DMS79 treated with DMSO at 0.1 percent for 48 hours (cell line): ENCODE measurements at places on chromosomes 2 and 18.

- no peak for DNase-seq
Measured at GRCh38 chr2:240624950-240625621, at the start of gene GPR35. Gene GPR35, plus strand, starts transcription at chr2:240625480. Its CDS starts 4,473 bp downstream, at chr2:240629953.

DNA sequence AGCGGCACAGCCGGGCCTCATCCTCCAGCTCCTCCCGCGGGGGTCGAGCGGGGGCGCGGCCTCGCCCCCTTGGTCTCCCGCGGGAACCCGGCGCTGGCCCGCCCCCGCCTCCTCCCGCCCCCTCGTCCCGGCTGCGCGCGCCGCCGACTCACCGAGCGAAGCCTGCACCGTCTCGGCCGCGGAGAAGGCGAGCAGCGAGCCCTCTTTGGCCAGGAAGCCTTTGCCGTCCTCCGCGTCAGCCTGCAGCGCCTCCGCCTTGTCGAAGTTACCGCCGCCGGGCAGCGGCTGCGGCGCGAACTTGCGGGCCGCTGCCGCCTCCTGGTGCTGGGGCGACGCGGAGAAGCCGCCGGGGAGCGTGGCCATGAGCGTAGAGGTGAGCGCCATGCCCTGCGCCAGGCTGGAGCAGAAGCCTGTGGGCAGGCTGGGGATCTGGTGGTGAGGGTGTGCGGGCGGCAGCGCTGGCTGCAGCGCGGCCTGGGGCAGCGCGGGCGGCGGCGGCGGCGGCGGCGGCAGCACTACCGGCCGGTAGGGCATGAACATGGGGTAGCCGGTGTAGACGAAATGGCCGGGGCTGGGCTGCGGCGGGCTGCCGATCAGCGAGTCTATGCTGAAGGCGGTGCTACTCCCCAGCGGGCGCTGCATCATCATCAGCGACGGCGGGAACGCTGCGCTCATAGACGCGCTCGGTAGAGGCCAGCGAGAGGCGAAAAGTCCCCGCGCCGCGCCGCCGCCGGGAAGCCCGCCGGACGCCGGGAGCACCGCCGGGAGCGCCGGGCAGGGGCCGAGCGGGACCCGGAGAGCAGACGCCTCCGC, 683 bp downstream of the GBX2 start:
- DNase-seq, result no peak

- DNase-seq, result no peak
Measured at GRCh38 chr2:43538034-43538670, 57.7 kb downstream of the THADA start.

GRCh38 chr2:127623388-127624319, 22.3 kb upstream of the GPR17 start:
- no peak for DNase-seq

GRCh38 chr2:133292259-133292658, 276.0 kb downstream of the NCKAP5 start:
- peak; percentile 79 for DNase-seq

DNA sequence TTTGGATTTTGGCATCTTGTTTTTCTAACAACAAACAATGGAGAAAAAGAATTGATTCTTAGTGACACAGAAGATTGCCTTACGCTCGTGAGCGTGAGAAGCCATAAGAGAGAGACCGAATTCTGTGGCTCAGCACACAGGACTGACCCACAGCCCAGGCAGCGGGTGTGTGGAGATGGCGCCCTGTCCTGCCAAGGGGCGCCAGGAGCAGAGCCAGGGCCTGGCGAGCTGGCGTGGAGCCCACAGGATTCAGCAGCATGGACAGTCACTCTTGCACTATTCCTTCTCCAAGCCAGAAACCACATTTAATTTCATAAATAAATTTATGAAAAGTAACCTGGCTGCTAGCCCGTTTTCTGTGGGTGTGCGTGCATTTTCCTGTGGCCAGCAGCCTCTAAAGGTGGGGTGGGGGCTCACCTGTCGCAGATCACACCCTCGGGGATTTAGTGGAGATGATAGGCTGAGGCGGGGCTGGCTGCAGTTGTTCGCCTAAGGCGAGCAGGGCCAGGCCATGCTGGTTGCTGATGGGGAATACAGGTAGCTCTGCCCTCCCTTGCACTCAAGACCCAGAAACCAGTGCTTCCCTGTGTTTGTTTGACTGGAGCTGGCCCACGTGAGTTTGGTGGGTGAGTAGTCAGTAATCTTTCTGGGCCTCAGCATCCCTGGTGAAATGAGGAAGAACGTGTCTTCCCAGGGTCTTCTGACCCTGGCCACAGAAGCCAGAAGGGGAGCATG, 46.2 kb downstream of the FAM168B start:
- no peak for DNase-seq

- DNase-seq, result no peak
Measured at GRCh38 chr2:42032224-42032620, 15.6 kb upstream of the PKDCC start.

- DNase-seq, result no peak
Measured at GRCh38 chr2:56133441-56133840, 50.3 kb upstream of the CCDC85A start.

DNA sequence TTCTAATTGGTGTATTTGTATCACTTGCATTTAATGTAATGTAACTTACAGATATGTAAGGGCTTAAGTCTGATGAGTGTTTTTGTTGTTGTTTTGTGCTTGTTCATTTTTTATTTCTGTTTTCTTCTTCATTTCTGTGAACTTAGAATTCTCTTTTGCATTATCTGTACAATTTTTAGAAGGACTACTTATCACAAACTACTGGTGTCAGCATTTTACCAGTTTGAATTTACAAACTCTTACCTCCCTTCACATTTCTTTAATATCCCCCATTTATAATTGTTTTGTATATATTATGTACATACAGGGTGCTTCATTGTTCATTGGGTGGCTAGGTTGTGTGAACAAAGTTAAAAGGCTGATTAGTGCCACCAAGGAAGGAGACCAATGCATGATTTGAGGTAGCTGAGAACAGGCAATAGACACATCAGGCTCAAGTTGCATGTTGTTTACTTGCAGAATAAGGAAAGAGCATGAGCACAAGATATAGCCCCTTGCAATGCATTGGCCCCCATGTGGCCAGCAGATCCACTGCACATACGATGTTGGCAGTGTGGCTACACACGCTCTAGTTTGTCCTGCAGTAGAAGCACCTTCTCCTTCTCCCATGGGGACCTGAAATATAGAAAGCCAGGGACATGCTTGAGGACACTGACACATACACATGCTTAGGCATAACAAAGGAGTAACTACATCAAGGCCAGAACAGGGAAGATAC, 198.2 kb downstream of the CD8B2 start:
- no peak for DNase-seq

DNA sequence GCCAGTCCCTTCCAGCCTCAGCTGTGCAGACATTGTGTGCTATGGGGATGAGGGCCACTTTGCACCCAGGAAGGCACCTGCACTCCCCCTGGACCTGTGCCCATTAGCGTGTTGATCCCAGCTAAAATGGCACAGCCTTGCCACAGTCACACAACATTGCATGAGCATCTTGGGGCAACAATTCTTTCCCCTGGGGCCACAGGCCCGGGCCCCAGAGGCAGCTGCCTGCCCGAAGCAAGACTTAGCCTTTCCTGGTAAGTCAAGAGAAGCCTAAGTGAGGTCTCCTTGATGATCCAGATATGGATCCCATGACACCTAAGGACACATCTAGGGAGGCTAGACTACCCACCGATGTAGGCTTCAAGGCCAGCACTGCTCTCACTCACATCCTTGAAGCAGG, 202.1 kb downstream of the BCL11A start:
- no peak for DNase-seq

GRCh38 chr18:12939162-12939561, 8.6 kb upstream of the SEH1L start:
- no peak for DNase-seq

DNA sequence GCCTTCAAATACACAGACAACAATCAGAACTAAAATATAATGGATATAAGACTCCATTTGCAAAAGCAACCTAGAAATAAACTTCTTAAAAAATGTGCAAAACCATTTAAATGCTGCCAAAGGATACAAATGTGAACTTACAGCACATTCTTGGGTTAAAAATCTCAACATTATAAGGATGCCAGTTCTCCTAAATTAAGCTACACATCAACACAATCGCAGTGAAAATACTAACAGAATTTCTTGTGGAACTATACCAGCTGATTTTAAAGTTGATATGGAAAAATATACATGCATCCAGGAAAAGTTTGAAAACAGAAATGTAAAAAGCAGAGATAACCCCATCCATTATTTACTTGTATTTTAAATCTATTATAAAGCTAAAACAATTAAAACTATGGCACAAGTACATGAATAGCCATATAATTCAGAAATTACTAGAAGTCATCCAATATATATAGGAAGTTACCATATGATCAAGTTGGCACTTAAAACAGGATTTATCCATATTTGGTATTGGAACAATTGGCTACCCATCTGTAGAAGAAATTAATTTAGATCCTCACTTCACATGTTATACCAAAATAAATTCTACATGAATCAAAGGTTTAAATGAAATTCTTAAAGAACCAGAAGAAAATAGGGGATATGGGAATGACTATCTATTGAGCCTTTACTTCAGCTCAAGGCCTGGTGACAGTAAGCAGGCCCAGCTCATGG, 151.7 kb upstream of the GLI2 start:
- DNase-seq, result no peak

GRCh38 chr2:102582845-102583244, 36.5 kb upstream of the SLC9A2 start:
- no peak for DNase-seq

DNA sequence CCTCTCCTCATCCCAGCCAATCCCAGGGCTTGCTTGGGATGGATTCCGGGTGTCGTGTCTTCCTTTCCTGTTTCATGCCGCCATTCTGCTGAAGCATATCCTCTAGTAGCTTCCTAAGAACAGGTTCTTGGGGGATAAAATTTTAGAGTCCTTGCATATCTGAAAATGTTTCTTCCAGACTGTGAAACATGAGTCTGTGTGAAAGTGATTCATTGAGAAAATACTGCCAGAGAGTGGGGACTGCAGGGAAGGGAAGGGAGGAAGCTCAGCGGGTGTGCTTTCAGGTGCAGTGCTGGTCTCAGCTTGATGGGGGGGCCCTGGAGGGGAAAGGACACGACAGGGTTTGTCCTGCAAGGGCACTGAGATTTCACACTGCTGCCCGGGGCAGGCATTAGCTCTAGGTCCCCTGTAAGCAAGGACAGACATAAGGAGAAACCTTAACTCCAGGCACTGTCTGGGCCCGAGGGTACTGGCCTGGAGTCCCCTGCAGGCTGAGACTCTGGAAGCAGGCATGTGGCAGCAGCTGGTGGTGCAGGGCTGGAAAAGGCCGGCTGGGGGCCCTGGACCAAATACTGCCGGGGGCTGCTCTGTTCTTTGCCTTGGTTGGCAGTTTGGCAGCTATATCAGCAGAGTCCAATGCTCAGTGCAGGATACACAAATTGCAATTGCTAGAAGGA, 97.6 kb upstream of the HS6ST1 start:
- no peak for DNase-seq

DNA sequence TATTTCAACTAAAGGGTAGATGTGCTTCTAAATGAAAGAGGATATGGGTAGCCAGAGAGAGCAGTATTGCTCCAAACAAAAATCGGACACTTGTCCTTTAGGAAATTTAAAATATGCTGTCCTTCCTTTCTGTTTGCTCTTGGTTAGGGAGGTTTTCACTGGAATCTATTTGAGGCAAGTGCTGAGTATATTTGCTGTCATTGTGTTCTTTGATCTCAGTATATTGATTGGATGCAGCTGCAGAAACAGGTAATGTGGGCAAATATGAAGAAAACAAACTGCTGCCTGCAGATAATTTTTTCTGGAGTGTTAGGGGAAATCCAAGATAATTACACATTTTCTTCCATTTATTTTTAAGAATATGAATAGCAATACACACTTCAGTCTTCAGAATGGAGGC, 410.2 kb downstream of the NCKAP5 start:
- no peak for DNase-seq

GRCh38 chr2:191246820-191247380, 1.7 kb downstream of the MYO1B start:
- no peak for DNase-seq

DNA sequence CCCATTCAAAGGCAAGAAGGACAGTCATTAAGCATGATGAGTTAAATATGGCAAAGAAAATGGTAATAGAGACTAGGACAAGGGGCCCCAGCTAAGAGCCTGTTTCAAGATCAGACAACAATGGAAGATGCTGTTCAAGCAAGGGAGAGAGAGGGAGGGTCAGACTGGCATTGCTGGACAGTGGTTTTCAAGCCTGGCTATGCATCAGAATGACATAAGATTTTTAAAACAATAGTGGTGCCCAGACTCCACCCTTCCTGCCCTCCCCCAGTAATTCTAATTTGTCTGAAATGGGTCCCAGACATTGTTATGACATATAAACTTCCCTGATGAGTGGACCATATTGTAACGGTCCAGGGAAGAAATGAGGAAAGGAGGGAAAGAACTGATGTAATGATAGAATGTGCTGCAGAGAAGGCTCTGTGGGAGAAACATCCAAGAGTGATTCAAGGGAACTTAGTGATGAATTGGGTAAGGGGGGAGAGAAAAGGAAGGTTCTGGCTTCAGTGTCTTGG, 112.9 kb upstream of the TRIB2 start:
- no peak for DNase-seq

DNA sequence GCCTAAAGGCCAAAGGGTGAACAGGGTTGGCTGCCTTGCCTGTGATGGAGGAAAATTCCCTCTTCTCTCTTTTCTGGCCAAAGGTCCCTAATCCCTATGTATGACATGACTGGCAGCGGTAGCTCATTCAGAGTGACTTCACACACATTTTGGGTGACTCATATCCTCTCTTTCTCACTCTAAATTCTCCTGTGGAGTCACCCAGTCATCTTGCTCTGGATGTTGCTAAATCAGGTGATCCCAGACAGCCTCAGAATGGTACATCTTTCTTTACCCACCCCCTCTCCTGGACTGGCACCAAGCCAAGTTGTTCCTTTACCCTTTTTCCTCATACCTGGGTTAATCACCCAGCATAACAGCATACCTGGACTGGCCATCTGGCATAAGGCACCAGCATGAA, 77.2 kb downstream of the NEURL3 start:
- DNase-seq, result no peak

DNA sequence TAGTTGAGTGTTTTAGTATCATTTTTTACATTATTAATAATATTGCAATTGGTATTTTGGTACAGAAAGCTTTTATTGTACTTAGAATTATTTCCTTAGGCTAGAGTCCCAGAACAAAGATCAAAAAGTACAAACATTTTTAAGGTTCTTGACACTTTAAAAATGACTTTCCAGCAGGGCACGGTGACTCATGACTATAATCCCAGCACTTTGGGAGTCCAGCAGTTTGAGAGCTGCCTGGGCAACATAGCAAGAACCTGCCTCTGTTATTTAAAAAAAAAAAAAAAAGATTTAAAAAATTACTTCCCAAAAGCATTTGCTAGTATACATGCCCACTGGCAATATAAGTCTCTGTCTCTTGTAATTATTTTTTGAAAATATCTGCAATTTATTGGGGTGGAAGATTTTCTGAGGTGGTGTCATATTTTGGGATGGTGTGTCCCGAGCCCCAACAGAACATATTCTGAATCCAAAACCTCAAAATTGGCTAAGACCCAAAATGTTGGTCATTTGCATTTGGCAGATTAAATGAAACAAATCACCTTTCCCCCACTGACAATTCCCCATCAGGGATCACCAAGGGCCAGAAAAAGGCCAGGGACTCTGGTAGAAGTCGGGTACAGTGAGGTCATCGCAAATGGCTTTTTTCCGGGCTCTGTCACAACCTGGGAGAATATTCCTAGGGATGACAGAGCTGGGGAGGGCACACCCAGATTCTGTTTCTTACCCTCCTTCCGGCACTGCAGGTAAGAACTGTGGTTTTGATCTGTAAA, 42.1 kb downstream of the NIFK start:
- DNase-seq, result no peak
